ENCODE measurements at places on chromosomes 2 and 18. TPM values are rescaled to one million over a fixed set of nuclear protein-coding genes. Genes with fewer than 3 reads are reported as not detected.

DNA sequence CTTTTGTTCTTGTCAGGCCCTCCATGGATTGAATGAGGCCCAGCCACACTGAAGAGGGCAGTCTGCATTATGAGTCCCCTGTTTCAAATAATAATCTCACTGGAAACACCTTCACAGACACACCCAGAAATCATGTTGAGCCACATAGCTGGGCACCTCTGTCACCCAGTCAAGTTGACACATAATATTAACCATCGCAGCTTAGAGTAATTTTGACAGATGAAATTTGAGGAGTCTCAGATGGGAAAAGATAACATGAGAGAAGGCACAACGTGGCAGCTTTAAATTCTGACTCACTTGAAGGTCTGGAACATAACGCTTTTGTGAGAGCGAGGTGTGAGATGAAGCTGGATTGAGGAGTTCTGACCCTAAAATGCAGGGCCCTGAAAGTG lies 70.9 kb upstream of the TMEM87B start:
- DNase-seq: no peak

DNA sequence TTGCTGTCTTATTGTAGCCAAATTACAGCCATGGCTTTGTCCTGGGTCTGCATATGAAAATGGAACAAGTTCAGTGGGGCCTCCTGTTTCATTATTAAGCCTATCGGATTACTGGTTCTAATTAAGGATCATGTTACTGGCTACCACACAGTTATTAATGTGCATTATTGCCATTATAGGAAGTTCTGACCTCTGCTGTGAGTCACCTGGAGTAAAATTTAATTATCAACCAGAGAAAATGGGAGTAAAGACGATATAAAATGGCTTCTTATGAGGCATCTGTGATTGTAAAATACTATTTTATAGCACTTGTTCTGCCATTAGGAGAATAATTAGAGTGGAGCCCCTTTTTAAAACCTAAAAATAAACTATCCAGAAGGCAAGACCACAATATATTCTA lies 143.3 kb upstream of the ITGB6 start:
- DNase-seq: no peak

DNA sequence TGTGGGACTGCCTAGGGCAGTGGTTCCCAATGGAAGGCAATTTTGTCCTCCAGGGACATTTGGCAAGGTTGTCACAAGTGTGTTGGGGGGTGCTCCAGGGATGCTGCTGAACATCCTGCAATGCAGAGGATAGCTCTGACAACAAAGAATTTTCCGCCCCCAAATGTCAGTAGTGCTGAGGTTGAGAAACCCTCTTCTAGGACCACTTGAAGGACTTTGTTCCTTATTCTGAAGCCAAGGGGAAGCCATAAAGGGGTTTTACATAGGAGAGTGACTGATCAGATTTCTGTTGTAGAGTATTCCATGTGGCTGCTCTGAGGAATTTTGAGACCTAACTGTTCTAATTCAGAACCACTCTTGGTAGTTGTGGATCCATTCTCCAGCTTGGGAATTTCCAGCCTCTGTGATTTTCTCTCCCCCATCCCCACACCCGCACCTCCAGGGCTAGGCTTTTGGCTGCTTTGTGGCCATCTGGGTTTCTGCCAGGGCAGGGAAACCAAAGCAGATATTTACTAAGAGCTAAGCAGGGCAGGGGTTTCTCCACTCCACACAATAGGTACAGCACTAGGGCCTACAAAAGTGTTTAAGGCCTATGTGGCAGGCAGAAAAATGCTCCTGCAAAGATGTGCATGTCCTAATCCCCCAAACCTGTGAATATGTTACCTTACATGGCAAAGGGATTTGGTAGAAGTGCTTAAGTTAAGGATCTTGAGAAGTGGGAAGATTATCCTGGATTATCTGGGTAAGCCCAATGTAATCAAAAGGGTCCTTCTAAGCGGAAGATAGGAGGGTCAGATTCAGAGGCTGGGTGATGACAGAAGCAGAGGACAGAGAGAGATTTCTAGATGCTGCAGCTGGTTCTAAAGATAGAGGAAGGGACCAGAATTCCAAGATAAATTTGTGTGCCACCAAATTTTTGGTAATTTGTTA lies 135.4 kb downstream of the TMEM17 start:
- no peak for DNase-seq

GRCh38 chr2:10750610-10751009 lies 29.2 kb downstream of the ATP6V1C2 start:
- no peak for DNase-seq

- no peak for DNase-seq
Measured at GRCh38 chr18:39574897-39575296, 2009.3 kb upstream of the CELF4 start.

- no peak for DNase-seq
Measured at GRCh38 chr2:152322222-152322621, 12.8 kb upstream of the FMNL2 start.

- no peak for DNase-seq
Measured at GRCh38 chr18:57428221-57429150, 6.7 kb upstream of the ONECUT2 start.

DNA sequence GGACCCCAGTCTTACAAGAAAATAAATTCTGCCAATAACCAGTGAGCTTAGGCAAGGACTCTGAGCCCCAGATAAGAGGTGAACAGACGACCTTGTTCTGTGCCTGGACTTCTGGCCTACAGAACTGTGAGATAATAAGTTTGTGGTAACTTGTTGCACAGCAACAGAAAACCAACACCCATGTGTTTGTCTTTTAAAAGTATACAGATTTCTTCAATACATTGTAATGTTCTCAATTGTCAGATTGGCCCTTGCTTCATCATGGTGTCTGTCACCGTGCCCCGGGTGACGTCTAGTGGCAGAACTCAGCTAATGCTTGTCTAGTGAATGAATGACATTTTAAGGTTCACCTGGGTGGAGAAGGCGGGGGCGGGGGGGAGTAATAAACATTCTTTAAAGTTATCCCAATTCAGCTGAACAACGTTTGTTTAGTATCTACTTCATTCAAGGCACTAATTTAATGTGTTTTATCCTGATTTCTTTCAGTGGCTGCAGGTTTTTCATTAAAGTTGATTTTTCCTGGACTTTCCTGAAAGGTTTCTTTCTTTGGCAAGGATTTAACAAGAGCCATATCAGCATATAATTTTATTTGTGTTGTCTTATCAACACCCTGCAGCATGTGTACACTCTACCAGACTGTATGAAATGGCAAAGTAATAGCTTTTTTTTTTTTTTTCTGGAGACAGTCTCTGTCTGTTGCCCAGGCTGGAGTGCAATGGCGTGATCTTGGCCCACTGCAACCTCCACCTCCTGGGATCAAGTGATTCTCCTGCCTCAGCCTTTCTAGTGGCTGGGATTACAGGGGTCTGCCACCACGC lies 123.8 kb upstream of the DLX2 start:
- no peak for DNase-seq

DNA sequence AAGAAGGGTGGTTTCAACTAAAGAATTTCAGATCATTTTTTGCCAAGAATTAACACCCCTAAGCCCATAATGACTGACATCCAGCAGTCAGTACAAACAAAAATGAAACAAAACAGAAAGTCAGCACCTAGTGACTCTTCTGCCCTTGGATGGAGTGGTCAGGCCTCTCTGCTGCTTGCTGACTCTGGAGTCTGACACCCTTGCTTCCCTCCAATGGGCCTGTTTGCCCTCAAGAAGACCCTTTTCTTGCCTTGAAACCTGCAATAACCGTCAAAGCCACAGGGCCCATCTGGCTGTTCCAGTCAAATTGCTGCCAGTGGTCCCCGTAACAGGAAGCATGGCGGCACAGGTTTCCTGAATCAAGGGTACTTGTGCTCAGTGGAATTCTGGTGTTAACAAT lies 27.2 kb upstream of the CYTIP start:
- no peak for DNase-seq

DNA sequence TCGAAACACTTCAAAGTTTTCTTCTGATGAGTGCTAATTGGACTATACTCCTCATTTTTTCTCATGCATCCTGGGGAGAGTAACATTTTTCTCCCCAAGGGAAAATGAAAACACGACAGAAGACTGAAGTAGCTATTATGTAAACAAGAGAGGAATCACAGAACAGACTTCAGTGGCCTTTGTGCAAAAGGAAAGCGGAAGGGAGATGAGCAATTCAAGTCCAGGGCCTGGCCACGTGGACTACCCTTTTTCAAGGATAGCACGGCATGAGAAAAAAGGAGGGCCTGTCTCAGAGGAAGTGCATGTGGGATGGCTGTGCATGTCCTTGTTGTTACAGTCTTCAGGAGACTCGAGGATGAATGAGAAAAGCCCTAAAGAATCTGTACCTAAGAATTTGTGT lies 43.8 kb upstream of the KCNE4 start:
- no peak for DNase-seq

- DNase-seq: no peak
Measured at GRCh38 chr2:163493359-163494298, 242.2 kb downstream of the FIGN start.

OXER1 gene
- total RNA-seq: 0.32 TPM

SKOR2 gene
- total RNA-seq: not detected

GNLY gene
- total RNA-seq: not detected

All from ascending aorta (tissue), 2 donors.